Activated CD8-positive, alpha-beta memory T cell treated with anti-CD3 and anti-CD28 coated beads for 4 hours (primary cell): ENCODE measurements at places on chromosomes 5 and 9.

- DNase-seq, result no peak
Observed at GRCh38 chr5:136066661-136067271, 38.0 kb downstream of the TGFBI start.

- no peak for DNase-seq
Observed at GRCh38 chr9:70160686-70161600, 97.8 kb upstream of the SMC5 start.

DNA sequence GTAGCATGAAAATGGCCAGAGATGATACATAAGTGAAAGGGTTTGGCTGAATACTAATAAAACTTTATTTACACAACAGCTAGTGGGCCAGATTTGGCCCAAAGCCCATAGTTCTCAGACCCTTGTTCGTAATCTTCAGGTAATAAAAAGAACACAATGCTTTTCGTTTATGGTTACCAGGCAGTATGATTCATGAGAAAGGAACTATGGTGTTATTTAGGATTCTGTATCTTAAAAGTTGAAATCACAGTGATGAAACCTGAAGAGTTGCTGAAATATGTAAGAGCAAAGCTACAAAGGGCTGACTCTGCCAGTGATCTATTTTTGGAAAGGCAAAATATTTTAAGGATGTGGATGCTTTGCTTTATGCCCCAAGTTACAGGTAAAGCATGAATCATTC, 192.7 kb downstream of the SMC2 start:
- DNase-seq, result no peak

GRCh38 chr9:126223798-126224531, 102.7 kb upstream of the MVB12B start:
- DNase-seq, result no peak

DNA sequence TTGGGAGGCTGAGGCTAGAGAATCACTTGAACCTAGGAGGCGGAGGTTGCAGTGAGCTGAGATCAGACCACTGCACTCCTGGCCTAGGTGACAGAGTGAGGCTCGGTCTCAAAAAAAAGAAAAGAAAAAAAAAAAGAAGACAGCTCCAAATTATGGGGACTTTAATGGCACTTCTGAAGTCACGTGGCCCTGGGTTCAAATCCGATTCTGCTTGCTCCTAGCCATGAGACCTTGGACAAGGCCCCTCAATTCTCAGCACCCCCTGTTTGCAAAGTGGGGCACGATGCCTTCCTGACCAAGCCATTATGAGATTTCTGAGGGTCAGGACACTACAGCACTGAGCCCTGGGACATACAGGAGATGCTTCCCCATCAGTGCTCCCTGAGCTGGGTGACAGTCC, 1.1 kb upstream of the ENG start:
- DNase-seq, result no peak

GRCh38 chr5:65730910-65731309, 8.9 kb downstream of the NLN start:
- no peak for DNase-seq

GRCh38 chr5:89255845-89256463, 373.0 kb upstream of the MEF2C start:
- DNase-seq, result no peak

DNA sequence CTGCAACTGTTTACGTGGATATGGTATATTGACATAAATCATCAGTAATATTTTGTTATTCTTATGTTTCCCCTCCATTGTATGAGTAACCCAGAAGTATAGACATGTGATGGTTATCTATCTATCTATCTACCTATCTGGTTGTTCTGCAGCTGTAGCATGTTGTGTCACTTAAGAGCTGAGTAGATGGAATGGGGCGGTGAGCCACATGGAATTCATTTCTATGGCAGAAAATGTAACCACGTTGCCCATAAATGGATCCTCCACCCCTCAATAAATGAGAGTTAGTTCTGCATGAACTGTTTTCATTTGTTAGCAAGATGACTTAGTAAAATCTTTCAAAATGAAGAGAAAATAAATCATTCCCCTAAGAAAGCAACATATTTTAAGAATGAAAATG, 553.2 kb downstream of the MAT2B start:
- DNase-seq, result no peak

- peak; percentile 70 for DNase-seq
Observed at GRCh38 chr5:35854248-35854647, 2.4 kb upstream of the IL7R start.

DNA sequence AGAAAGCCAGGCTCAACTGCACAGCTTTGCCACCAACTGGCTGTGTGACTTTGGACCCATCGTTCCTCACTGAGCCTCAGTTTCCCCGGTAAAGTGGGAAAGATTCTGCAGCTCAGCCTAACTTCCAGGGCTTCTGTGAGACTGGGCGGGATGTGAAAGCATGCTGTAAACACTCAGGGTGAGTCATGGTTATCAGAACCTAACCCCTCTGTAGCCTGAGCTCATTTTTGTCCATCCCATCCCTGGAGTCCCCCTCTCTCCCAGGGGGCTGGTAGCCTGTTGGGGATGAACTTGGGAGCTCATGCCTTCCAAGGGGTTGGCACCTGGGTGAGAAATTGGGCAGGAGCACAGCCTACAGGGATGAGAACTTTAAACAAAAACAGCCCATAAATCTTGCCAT, 2.3 kb downstream of the CCDC69 start:
- no peak for DNase-seq

DNA sequence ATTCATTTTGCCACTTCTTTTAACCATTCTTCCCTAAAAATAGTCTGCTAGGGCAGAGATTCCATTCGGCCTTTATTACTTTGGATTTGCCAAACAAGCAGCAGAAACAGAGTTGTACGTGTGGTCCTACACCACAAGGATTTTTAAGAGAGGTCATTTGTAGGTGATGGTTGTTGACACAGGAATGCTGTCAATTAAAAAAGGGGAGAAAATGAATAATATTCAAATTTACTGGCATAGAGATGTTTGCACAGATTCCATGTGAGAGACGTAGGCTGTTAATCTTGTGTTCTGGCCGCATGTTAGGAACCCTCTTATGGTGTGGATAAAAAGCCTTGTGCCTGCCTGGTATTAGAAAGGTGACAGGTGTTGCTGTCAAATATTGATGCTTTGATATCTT, 34.9 kb downstream of the TRIO start:
- DNase-seq, result no peak

GRCh38 chr5:149975409-149975808, 14.9 kb downstream of the SLC26A2 start:
- no peak for DNase-seq

DNA sequence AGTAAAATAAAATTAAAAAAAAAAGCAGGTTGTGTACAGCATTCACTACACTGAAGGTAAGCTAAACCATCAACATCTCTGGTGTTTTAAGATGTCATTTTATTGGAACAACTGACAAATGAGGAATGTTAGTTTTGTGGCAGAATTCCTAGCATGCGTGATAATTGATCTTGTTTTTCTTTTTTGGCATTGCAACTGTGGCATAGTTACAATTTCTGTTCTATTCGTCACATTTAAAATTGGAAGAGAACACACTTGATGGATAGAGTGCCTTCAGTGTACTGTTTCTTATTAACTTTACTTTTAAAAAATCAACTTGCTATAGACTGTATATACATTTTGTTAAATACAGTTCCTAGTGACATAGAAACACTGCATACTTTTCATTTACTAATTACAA, 43.6 kb upstream of the TNFSF15 start:
- DNase-seq, result no peak

- DNase-seq, result no peak
Observed at GRCh38 chr5:74272024-74272775, 368.3 kb downstream of the ENC1 start.

GRCh38 chr5:149610589-149611255, 29.4 kb downstream of the ARHGEF37 start:
- DNase-seq, result no peak
